ENCODE measurements at places on chromosomes 3 and 15.

DNA sequence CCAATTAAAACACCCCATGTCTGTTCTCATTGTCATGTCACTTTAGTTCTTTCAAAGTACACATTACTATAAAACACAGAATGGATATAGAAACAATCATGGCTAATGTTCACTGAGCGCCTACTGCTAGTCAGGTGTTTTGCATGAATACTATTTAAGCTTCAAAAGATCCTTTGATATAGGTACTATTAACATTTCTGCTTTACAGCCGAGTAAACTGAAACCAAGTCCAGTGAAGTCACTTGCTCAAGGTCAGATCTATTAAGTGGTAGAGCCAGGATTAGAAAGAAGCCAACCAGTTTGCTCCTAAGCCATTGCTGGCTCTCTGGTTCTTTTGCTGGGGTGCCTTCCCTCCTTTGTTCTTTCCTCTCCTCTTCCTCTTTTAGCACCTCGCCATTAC, 32.4 kb upstream of the NMNAT3 start:
- H3K27me3 ChIP-seq, result peaks cover 23% of the 10 kb centered on the region
- H3K4me1 ChIP-seq, result no peaks in the 10 kb centered on the region
- H3K4me3 ChIP-seq, result no peak overlapping the region
- no peak for DNase-seq
- no peaks in the 10 kb centered on the region for H3K36me3 ChIP-seq
- no peak overlapping the region for H3K27ac ChIP-seq

DNA sequence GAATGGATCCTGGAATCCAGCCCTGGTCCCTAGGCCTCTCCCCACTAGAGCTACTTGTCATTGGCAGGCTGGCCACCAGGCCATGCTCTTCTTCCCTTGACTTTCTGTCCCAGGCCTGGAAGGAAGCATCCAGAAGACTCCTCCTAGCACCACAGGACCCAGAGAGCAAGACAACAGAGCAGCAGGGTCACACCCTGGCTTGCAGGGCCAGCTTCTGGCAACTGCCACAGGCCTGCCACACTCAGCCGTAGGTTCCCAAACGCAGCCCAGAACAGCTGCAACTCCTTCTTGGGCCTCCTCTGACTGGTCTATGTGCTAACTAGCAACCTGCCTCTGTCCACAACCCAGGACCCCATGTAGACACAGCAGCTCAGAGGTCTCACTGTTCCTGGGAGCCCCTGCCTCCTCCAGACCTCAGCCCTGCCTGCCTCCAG, 36.8 kb upstream of the RPL32 start:
- no peaks in the 10 kb centered on the region for H3K36me3 ChIP-seq
- H3K4me1 ChIP-seq, result peaks cover 26% of the 10 kb centered on the region
- H3K4me3 ChIP-seq, result no peak overlapping the region
- no peak for DNase-seq
- no peaks in the 10 kb centered on the region for H3K27me3 ChIP-seq

GRCh38 chr3:196585044-196585757, 16.7 kb downstream of the FBXO45 start:
- no peak overlapping the region for H3K27ac ChIP-seq
- H3K36me3 ChIP-seq, result peaks cover 4% of the 10 kb centered on the region
- no peaks in the 10 kb centered on the region for H3K4me1 ChIP-seq
- DNase-seq, result no peak
- no peaks in the 10 kb centered on the region for H3K27me3 ChIP-seq

DNA sequence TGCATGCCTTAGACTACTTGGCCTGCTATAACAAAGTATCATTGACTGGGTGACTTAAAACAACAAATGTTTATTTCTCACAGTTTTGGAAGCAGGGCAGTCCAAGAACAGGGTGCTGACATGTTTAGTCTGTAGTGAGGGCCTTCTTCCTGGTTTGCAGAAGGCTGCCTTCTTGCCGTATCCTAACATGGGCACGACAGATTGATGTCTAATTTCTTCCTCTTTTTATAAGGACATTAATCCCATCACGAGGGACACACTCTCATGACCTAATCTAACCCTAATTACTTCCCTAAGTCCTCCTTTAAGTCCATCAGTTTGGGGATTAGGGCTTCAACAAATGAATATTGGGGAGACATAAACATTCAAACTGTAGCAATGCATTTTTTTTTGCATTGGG, 10.9 kb upstream of the GOLGA8B start:
- DNase-seq, result no peak
- H3K27me3 ChIP-seq, result peaks cover 23% of the 10 kb centered on the region
- H3K27ac ChIP-seq, result no peak overlapping the region
- no peak overlapping the region for H3K4me3 ChIP-seq
- no peaks in the 10 kb centered on the region for H3K36me3 ChIP-seq
- no peaks in the 10 kb centered on the region for H3K4me1 ChIP-seq

DNA sequence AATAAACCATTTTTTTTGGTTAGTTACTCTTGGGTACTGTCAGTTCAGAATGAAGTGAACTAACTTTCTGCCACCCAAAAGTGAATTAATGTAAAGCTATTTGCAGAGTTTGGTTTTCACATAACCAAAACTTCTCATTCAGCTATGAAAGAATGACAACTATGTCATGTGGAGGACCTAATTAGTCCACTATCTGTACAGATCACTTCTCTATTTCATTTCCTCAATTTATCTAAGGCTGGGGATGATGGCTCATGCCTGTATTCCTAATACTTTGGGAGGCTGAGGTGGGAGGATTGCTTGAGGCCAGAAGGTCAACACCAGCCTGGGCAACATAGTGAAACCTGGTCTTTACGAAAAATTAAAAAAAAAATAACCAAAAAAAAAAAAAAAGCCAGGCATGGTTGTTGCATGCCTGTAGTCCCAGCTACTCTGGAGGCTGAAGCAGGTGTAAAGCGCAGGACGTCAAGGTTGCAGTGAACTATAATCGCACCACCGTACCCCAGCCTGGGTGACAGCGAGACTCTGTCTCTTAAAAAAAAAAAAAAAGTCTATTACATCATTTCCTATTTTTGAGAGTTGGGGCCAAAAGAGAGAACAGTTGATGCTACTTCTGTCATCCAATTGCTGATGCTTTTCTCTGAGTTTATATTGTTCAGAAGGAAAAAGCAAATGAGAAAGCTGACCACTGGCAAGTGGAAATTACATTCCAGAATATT, 8.7 kb downstream of the HYPK start:
- no peaks in the 10 kb centered on the region for H3K4me1 ChIP-seq
- H3K27me3 ChIP-seq, result no peaks in the 10 kb centered on the region
- peaks cover 21% of the 10 kb centered on the region for H3K36me3 ChIP-seq

DNA sequence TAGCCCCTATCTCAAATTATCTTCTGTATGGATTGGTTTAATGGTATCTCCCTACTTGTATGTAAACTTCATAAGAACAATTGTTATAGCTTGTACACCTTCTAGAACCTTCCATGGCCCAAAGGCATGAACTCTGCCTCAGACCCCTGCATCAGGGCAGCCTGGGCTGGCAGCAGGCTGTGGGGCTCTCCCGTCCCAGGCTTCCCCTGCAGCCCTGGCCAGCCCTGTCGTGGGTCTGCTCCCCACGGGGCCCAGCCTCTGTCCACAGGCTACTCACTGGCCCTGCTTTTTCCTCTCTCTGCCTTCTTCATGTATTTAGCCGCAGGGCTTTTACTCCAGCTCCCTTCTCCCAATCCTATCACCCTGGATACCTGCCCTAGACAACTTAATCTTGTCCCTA, 4.4 kb downstream of the SCN5A start:
- no peaks in the 10 kb centered on the region for H3K36me3 ChIP-seq
- peaks cover 11% of the 10 kb centered on the region for H3K4me1 ChIP-seq
- DNase-seq, result no peak
- H3K4me3 ChIP-seq, result no peak overlapping the region

GRCh38 chr3:48614044-48614443, 4.6 kb upstream of the UQCRC1 start:
- DNase-seq, result no peak
- H3K4me1 ChIP-seq, result peaks cover 9% of the 10 kb centered on the region
- H3K27ac ChIP-seq, result no peak overlapping the region
- H3K27me3 ChIP-seq, result peaks cover 6% of the 10 kb centered on the region
- H3K36me3 ChIP-seq, result peaks cover 13% of the 10 kb centered on the region
- peak overlapping the region; percentile 50 for H3K4me3 ChIP-seq

DNA sequence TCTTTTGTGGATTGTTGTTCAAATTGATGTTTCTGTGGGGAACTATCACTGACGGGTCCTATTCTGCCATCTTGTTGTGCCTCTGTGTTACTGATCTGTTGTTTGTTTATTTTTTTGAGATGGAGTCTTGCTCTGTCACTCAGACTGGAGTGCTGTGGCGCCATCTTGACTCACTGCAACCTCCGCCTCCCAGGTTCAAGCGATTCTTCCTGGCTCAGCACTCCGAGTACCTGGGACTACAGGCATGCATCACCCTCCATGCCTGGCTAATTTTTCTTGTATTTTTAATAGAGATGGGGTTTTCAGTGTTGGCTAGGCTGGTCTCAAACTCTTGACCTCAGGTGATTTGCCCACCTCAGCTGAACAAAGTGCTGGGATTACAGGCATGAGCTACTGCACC, 31.6 kb downstream of the CDAN1 start:
- no peak for DNase-seq
- peak overlapping the region; percentile 8 for H3K27ac ChIP-seq
- H3K4me1 ChIP-seq, result no peaks in the 10 kb centered on the region

DNA sequence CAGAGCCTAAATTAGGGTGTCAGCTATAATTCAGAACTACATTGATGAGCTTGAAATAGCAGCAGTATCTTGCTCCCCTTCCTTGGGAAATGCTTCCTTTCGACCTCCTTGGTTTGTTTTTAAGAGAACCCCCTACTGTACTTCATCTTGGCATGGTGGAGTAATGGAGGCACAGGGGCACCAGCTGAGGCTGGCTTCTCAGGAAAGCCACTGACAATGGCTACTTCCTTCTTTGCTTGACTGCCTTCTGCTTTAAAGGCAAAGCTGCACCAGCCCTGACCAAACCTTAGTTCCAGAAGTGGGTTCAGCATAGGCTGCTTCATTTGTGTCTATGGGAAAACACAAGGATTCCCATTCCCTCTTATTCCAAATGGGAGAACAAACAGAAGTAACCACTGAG, 1.5 kb upstream of the FBXL22 start:
- no peak overlapping the region for H3K27ac ChIP-seq
- DNase-seq, result no peak
- H3K27me3 ChIP-seq, result no peaks in the 10 kb centered on the region
- peaks cover 31% of the 10 kb centered on the region for H3K4me1 ChIP-seq
- H3K4me3 ChIP-seq, result no peak overlapping the region
- H3K36me3 ChIP-seq, result peaks cover 10% of the 10 kb centered on the region

DNA sequence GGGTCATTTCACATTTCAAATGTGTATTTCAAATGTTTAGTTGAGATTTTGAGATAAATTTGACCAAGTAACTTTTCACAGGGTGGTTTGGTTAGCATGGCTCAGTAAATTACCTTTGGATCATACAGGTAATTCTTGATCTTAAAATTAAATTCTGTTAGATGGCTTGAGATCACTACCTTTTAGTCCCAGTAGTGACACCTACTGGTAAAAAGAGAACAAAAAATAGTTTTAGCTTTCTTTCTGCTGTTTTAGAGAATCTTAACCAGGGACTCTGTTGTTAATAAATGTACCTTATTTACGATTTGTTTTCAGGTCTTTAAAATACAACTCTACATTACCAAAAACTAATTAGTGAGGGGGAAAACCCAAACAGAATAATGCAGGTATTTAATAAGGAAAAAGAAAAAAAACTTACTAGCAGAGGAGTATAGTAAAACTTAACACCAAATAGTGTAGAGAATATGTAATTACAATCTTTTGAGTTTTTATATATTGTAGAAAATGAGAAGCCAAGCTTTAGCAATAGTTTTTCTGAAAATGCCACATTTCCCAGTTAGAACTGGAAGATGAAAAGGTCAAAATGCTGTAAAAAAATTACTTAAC, 620.3 kb upstream of the AGTR1 start:
- no peak overlapping the region for H3K27ac ChIP-seq
- peaks cover 37% of the 10 kb centered on the region for H3K4me1 ChIP-seq
- no peak for DNase-seq
- H3K27me3 ChIP-seq, result peaks cover 3% of the 10 kb centered on the region

DNA sequence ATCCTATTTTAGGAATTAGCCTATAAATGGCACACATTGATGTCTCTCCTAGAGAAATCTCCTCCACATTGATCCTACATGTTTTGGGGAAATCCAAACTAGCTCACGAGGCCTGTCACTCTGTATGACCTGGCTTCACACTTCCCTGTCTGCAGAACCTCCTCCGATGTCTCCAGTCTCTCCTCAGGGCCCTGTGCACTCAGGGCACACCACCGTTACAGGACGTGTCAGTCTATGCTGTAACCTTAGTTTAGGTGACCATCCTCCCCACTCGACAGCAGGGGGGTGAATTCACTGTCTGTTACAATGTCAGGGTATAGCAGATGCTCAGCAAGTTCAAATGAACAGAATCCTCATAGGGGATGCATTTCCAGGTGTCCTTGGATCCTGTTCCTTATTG, 249.1 kb downstream of the OCA2 start:
- no peak overlapping the region for H3K4me3 ChIP-seq
- H3K27me3 ChIP-seq, result no peaks in the 10 kb centered on the region
- DNase-seq, result no peak
- no peak overlapping the region for H3K27ac ChIP-seq
- H3K36me3 ChIP-seq, result no peaks in the 10 kb centered on the region
- no peaks in the 10 kb centered on the region for H3K4me1 ChIP-seq

DNA sequence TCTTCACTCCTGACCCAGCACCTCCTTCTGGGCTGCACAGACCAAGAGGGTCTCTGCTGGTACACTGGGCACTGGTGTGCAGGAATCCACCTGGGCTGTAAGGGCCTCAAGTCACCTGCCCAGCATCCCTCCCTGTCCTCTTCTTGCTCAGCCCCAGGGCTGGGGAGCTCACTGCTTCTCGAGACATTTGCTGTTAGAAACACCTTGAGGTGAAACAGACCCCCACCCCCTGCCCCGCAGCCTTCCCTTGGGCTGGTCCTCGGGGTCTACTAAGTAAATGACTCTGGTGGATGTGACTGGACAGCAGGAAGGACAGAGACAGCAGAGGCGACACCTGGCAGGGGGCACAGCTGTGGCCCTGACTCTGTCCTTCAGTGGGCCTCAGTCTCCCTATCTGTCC, 29.1 kb downstream of the LOXL1 start:
- H3K27me3 ChIP-seq, result no peaks in the 10 kb centered on the region
- H3K36me3 ChIP-seq, result no peaks in the 10 kb centered on the region
- DNase-seq, result no peak
- no peak overlapping the region for H3K4me3 ChIP-seq
- no peak overlapping the region for H3K27ac ChIP-seq
- H3K4me1 ChIP-seq, result peaks cover 8% of the 10 kb centered on the region

DNA sequence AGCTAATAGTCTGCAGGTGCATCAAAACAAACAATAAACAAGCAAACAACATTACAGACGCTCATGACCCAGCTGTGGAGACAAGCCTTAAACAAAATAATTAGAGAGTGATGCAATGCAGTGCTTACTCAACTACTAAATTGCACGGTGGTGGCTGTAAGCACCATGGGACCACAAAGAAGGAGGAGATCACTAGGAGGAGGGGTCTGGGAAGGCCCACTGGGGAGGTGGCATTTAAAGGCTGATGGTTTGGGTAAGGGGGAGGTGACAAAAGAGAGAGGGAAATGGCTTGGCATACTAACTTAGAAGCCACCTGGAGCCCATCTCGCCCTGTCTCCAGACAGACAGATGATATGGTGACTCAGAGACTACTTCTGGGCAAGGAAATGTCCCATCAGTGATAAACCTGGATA, 516.7 kb downstream of the FOXP1 start:
- peaks cover 34% of the 10 kb centered on the region for H3K27me3 ChIP-seq
- H3K36me3 ChIP-seq, result no peaks in the 10 kb centered on the region
- H3K4me3 ChIP-seq, result peak overlapping the region; percentile 72
- DNase-seq, result no peak
- H3K4me1 ChIP-seq, result peaks cover 37% of the 10 kb centered on the region

GRCh38 chr15:93861413-93861812, 369.9 kb upstream of the MCTP2 start:
- H3K36me3 ChIP-seq, result no peaks in the 10 kb centered on the region
- H3K27me3 ChIP-seq, result no peaks in the 10 kb centered on the region
- DNase-seq, result no peak
- H3K4me1 ChIP-seq, result no peaks in the 10 kb centered on the region
